ENCODE measurements at places on chromosomes 11 and 22.

GRCh38 chr22:27488456-27489177 is 312.9 kb downstream of the MN1 start:
- DNase-seq = peak; percentile 29

- DNase-seq = no peak
These were observed 20.2 kb upstream of the TREH start for GRCh38 chr11:118699506-118700220.

DNA sequence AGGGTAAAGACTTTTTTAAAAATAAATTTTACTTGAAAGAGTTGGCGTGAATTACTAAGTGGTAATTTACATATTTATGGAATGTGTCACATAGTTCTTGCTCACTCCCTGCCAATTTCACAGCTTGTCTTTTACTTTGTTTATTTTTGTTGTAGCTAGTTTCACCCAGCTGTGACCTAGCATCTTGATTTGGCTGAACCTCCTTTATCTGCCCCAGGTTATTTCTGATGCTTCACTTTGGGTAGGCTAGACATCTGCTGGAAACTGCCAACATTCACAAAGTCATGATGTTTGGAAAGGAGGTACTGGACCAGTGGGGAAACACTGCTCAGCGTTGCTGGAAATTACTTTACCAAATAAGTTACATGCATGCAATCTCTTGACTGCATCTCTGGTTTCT is 1676.0 kb upstream of the RAG2 start:
- DNase-seq = peak; percentile 16

DNA sequence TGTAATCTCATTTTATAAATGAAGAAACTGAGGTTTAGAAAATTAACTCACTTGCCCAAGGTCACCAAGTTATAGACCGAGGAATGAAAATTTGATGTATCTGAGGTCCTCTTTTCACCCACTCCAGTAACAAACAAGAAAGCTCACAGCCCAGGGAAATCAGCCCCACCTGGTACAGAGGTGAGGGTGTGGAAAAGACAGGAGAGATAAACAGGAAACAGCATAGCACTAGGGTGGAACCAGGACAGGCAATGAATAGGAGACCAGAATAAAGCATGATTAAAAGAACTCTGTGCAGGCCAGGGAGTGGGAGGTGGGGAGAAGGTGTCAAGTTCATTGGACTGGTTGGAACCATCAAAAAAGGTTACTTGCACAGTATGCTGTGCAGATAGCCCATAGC is 46.2 kb upstream of the SMCO4 start:
- DNase-seq = no peak

- DNase-seq = no peak
These were observed 46.6 kb upstream of the CHRM4 start for GRCh38 chr11:46438211-46438610.

GRCh38 chr11:80993536-80993935 is 1552.7 kb upstream of the TENM4 start:
- no peak for DNase-seq
